NCI-H2029 treated with DMSO at 0.1 percent for 48 hours (cell line): ENCODE measurements at places on chromosomes 7 and 10.

DNA sequence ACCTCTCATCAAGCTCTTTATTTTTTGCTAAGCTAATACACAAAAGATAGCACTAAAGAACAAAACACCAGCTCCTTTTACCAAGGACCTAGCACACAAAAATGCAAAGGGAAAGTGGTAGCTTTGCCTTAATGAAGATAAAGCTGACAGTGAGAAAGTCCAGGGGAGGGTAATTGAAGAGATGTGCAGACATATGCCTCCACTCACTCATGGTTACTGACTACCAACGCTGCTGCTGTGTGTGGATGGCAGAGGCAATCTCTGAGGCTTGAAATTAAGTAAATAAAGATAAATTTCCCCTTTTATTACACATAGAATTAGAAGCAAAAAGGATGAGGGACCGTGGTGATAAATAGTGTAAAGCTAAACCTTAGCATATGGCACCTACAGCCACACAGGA lies 87.0 kb downstream of the HGF start:
- no peak for DNase-seq

DNA sequence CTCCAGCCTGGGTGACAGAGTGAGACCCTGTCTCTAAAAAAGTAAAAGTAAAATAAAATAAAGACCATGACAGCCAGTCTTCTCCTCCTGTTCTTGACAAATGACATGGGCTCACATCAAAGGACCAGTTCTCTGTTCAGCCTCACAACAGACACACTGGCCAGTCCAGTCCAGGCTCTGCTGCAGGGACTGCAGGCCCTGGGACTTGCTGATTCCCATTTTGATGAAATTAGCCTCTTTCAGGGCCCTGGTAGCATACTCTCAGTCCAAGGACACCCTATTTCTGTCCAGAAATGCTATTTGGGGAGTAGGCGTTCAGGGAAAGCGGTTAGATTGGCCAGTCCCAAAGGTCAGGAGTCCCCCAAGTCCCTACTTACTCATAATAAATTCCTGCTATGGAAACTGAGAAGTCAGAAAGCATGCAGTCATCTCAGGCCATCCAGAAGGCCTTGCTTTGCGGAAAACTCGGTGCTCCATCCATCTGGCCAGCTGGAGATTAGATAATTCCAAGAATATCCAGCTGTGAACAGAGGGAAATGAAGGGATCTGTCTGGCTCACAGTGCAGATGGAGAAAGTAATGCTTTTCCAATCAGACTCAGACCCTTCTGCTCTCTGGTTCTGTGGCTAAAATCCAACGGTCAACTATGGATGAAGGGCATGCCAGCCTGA lies 74.4 kb downstream of the RAB11FIP2 start:
- no peak for DNase-seq

DNA sequence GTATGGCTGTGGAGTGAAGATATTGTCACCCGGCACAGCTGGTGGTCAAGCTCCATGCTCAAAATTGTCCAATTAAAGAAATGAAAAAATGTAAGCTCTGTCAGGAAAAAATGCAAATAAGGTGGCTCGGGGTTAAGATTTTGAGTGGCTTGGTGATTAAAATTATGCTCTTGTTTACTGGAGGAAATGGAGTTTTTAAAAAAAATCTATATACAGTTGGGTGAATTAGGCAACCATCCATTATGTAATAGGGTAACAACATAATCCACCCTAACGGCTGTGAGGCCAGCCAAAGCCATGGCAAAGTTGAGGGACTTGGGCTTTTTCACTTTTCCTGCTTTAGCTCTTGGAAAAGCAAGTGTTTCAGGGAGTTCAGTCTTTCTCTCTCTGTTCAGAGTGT lies 260.8 kb upstream of the HABP2 start:
- DNase-seq: no peak

- no peak for DNase-seq
Measured at GRCh38 chr7:120521761-120522737, 249.1 kb downstream of the KCND2 start.

GRCh38 chr10:100968062-100968736 lies 1.1 kb upstream of the SEMA4G start:
- no peak for DNase-seq

GRCh38 chr10:34766266-34766600 lies 48.9 kb downstream of the PARD3 start:
- no peak for DNase-seq

DNA sequence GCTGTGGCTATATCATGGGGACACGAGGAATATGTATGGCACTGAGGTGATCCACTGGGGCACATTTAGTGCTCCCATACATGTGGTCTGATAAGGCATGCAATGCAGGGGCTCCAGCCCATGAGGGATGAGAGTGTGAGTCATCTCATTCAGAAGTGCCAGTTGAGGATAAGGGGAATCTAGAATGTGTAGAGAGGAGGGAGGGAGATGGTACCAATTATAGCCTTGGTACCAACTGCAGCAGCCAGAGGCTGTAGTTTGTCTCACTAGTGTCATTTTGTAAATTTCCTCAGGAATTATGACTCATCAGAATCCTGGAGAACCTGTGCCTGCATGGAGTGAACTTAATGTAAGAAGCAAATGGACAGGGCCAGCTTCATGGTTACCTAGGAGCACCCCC lies 46.2 kb downstream of the LAMB4 start:
- no peak for DNase-seq

DNA sequence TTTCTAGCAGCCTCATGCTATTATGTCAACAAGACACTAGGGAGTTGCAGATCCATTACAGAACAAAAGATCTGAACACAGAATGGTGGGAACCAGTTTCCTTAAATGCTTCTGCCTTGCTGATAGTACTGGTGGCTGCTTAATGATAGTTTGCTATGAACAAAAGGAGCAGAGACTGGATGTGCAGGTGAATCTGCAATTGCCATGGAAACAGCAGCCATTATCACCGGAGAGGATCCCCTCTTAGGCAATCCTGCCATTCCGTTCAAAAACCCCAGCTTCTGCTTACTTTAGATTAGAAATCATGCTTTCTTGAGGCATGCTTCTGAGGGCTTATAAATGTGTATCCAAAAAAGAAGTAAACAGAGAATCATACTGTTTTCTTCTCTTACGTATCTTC lies 80.0 kb upstream of the PRKAR2B start:
- DNase-seq: no peak

DNA sequence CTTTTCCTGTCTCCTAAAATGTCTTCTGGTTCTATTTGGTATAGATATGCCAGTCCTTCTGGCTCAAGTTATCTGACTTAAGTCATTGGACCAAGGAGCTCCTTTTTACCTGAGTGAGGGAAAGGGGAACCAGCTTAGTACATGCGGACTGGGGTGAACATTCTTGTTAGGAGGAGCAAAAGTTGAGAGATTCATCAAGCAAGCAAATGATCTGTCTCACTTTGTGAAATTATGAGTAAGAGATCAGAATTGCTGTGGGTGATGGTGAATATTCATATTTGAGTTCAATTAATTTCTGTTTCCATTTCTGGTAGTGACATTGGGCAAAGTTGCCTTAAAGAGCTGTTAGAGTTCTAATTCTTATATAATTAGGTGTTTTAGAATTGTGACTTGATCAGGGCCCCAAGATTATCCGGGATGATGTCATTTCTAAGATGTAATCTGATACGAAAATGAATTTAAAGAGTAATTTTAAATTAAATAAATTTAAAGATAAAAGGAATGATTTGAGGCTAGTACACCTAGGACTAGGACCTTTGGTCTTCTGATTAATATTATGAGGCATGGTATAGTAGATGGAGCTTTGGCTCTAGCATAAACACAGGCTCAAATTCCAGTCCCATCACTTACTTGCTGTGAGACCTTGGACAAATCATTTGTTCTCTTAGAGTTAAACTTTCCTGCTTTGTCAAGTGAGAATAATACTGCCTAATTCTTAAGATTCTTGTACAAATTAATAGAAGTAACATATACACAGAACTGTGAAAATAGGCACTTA lies 60.4 kb upstream of the STRIP2 start:
- DNase-seq: no peak

GRCh38 chr10:3813986-3814837 lies 29.2 kb upstream of the KLF6 start:
- DNase-seq: no peak

DNA sequence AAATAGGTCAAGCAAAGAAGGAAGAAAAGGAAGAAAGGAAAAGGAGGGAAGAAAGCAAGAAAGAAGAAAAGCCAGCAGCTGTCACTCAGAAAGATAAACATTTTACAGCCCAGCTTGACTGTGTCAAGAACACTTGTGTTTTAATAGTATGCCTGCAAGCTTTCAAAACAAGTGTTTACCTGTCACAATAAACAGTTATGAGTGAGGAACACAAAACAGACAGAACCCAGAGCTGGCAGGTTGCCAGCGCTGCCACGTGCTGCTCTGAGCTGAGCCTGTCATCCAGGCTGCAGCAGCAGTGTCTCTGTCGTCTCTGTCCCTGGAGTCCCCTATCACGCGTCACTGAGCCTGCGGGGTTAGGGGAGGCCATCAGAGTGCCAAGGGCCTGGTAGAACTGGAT lies 827.6 kb upstream of the AUTS2 start:
- DNase-seq: peak; percentile 88

GRCh38 chr10:26464632-26465280 lies 26.6 kb downstream of the APBB1IP start:
- no peak for DNase-seq

- no peak for DNase-seq
Measured at GRCh38 chr7:19489162-19489820, 219.5 kb downstream of the POLR1F start.
